Fibroblast of skin of left quadriceps (primary cell): ENCODE measurements at places on chromosomes 16 and 17.

DNA sequence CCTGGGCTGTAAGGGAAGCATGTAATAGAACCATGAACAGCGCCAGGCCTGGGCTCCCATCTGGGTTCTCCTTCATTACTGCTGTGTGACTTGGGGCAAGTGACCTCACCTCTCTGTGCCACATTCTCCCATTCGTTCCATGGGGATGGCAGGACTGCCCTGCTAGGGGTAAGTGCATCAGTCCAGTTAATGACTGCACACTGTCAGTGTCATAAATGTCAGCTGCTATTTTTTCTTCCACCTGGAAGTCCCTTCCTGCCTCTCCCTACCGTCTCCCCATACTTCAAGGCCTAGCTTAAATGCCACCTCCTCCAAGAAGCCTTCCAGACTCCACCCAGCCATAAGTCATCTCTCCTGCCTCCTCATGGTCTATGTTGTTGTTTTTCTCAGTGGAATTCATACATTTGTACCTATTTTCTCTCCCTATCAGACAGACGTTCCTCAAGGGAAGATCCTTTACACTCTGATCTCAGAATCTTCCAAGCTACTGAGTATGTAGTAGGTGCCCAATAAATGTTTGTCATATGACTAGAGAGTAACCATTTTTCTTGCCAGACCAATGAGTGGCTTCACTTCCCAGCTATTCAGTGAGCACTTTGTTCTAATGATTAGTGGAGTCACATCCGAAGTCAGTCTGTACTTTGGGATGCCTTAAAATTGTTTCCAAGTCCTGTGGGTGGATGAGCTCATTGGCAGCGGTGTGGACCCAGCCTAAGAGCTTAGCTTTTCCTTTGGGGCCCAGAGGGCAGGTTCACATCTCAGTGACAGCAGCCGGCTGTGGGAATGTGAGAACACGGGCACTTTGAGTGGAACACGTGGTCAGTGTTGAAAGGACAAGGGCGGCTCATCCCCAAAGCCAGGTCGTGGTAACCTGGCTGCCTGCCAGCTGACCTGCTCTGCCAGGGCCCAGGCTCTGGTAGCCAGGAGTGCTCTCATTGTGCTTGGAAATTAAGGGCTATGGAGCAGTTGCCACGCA, 147.5 kb upstream of the GSE1 start:
- no peak for DNase-seq

DNA sequence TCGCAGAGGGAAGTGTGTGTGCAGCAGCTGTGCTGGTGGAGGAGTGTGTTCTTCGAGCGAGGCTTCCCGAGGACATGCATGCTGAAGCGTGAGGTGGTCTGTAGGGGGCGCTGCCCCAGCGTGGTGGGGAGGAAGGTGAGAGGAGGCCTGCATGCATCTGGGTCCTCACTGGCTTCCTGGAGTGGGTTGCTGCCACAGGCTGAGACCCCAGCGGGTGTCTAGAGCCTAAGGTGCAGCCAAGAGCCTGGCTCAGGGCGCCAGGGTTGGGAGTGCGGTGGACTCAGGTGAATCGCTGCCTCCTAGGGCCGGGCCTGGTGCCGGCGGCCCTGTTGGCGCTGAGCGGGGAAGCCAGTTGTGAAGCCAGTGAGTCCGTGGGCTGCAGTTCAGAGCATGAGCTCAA, 7.5 kb upstream of the HSD3B7 start:
- DNase-seq = no peak

DNA sequence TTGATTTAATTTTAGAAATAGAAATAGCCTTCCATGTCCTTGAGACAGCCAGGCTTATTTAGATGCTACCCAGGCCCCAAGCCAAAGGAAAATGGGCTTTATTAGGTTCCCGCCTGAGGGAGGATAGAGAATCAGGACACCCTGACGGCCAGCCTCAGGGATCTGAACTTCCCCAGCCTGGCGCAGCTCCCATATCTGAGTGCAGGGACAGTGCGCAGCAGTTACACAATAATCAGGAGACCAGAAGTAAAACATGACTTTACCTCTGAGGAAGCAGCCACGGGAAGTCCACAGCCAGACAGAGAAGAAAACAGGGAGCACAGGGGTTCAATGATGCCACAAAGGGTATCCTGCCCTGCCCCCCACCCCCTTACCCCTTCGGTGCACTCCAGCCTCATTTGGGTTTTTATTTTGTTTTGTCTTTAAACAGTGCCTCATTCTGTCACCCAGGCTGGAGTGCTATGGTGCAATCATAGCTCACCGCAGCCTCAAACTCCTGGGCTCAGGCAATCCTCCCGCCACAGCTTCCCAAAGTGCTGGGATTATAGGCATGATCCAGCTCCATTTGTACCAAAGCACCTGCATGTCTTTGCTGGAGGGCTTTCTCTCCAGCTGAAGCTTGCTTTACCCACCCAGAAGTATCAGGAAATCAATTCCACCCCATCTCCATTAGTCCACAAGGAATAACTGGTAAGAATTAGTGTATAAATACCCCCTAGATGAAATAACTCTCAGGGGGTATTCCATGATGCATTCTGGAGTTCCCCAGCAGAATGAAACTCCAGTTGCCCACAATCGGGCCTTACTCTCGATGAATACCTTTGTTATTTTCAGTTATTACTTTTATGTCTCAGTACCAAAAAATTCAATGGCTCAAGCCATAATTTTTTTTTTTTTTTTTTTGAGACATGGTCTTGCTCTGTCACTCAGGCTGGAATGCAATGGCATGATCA, 21.9 kb downstream of the ORC6 start:
- no peak for DNase-seq

DNA sequence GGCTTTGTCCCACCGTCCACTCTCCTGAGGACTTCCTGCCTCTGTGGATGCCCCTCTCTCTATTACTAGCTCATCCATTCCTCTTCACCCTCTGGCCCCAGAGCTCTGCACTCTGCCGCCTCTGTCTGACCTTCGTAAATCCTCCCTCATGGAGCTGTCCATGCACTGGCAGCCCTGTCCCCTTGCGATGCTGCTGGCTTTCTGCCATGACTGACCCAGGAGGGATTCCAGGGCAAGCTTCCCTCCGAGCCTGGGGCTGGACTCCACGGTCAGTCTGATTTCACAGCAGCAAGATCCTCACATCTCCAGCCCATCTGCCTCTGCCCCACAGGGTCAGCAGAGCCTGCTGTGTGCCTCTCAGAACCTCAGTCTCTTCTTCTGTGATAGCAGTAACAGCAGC, 4.7 kb downstream of the CBFA2T3 start:
- no peak for DNase-seq

GRCh38 chr16:30958175-30959079, 873 bp downstream of the SETD1A start:
- no peak for DNase-seq

DNA sequence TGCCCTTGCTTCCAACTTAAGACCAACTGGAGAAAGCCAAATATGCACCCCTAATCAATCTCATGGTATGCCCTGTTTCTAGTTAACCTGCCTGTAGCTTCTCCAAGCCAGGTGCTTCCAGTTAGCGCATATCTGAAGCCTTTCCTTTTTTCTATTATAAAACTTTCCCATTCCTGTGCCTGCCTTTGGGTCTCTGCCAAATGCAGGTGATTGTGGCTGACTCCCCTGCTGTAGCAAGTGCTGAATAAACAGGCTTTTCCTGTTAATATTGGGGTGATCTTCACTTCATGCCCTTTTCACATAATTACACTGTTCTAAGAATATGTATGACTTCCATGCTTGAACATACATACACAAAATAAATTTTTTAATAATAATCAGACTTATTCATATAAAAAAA, 207.4 kb downstream of the TANC2 start:
- no peak for DNase-seq

- DNase-seq = no peak
Observed at GRCh38 chr16:71441348-71442050, 355 bp downstream of the TLE7 start.

GRCh38 chr16:4316108-4316863, 419 bp downstream of the GLIS2 start:
- no peak for DNase-seq

- DNase-seq = no peak
Observed at GRCh38 chr17:83199500-83200201, 120.2 kb downstream of the METRNL start.

DNA sequence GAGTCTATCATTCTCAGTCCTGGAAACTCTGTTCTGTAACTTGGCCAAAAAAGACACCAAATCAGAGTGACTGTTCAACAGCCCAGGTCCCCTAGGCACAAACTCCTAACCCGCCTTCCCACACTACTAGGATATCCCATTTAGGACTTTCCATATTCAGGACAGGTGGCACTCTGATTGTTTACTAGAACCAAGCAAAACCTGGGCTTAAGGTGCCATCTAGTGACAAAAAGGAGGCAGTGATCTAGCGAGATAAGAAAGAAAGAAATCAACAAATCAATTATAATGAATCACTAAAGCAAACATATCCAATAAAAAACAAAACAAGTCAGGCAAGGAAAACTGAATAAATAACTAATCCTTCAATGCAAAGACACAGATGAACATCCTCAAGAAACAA, 203.9 kb downstream of the CEP112 start:
- DNase-seq = peak; percentile 4

GRCh38 chr17:49373115-49373514, 11.1 kb upstream of the ZNF652 start:
- DNase-seq = no peak

DNA sequence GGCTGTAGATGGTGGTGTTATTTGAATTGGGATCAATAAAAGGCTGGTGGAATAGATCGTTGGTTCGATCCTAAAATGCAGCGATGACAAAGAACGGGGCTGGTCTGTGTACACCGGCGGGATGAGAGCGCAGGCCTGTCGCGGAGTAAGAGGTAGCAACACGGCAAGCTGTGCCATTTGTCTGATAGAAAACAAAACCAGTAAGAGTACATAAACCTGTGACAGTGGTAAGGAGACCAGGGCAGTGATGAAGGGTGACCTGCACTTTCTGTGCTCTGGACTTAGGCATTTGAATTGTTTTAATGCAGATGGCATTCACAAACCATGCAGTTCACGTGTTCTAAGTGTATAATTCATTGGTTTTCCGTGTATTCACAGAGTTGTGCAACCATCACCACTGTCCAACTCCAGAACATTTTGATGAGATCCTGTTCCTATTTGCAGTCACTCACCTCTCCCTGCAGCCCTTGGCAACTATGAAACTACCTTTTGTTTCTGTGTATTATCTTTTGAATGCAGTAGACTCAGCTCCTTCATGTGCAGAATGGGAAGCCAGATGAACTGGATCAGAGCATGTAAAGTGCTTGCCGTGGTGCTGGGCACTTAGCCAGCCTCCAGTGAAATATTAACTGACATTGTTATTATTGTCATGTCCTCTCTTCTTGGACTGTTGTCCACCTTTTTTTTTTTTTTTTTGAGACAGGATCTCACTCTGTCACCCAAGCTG, 286.1 kb downstream of the SNX29 start:
- no peak for DNase-seq

GRCh38 chr17:9788601-9789000, 2.8 kb downstream of the DHRS7C start:
- DNase-seq = no peak

GRCh38 chr16:81445143-81445961, 744 bp downstream of the CMIP start:
- DNase-seq = no peak

- DNase-seq = no peak
Observed at GRCh38 chr17:73223626-73224230, 30.9 kb downstream of the COG1 start.

DNA sequence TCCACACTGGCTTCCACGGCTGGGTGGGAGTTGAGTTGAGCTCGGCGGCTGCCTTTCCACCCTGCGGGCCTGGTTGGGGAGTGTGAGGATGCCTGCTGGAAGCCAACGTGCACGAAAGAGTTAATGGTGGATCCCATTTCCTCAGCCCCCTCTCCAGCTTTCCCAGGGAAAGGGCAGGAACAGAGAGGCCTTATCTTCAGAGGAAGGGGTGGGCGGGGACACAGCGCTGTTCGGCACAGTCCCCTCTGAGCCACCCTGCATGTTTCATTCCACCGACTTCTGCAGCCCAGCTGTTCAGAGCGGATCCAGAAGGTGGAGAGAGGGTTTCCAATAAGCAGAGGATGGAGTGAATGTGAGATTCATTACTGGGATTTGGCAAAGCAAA, 295.3 kb downstream of the SEC14L1 start:
- peak; percentile 58 for DNase-seq

GRCh38 chr16:68575082-68575481, 36.0 kb downstream of the ZFP90 start:
- DNase-seq = no peak

DNA sequence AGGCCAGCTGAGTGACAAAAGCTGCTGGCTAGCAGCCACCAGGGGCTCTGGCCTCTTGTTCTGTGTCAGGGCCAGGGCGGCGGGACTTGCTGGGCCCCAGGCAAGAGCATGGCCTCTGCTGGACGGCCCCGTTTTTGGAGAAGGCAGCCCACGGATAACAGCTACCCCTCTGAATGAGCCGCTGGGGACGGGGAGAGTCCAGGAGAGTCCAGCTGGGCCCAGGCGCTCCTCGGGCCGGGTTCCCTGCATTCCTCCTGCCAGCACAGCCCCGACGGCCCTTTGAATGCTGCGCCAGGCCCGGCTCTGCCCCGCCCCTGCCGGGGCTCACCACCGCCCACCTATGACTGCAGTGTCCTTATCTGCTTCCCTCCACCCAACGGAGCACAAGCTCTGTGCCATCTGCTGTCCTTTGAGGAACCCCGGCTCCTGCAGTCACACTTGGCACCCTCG, 33.4 kb downstream of the SLC7A5 start:
- DNase-seq = no peak

DNA sequence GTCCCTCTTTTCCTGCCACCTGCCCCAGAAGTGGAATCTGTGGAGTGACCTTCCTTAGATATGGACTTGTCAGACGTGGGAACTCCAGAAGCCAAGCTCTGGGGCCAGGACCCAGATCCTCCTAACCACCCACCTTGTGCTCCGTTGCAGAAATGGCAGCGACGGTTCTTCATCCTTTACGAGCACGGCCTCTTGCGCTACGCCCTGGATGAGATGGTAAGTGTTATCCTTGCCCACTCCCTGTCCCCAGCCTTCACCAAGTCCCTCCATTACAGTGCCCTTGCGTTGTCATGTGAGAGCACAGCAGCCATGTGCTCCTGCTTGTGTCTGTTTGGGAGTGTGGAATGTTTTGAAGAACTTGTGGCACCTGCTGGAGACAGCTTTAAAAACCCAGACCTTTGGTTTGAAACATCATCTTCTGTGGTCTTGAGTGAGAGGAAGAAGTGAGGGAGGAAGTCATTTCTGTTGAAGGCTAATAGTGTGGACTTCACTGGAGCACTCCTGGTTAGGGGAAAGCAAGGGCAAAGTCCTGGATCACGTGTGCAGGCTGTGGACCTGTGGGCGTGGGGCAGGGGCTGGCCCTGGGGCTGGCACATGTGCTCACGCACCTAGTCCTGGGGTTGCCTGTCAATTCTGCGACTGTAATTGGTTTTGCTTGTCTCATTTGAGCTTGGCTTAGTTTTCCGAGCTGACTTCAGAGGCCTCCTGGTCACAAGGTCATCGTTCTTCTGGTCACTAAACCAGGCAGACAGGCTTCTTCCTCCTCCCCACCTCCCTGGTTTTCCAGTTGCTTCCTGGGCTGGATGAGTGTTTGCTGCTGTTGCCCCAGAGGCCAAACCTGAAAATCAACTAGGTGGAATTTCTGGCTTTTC, 35.8 kb downstream of the MPRIP start:
- DNase-seq = no peak

GRCh38 chr16:20624882-20625807, 49.0 kb upstream of the ACSM2B start:
- no peak for DNase-seq

GRCh38 chr16:35363510-35363909, 1904.1 kb downstream of the TP53TG3F start:
- no peak for DNase-seq

- no peak for DNase-seq
Observed at GRCh38 chr16:5903832-5904231, 806.2 kb upstream of the EEF2KMT start.
